ENCODE measurements at places on chromosomes 3 and 15.

DNA sequence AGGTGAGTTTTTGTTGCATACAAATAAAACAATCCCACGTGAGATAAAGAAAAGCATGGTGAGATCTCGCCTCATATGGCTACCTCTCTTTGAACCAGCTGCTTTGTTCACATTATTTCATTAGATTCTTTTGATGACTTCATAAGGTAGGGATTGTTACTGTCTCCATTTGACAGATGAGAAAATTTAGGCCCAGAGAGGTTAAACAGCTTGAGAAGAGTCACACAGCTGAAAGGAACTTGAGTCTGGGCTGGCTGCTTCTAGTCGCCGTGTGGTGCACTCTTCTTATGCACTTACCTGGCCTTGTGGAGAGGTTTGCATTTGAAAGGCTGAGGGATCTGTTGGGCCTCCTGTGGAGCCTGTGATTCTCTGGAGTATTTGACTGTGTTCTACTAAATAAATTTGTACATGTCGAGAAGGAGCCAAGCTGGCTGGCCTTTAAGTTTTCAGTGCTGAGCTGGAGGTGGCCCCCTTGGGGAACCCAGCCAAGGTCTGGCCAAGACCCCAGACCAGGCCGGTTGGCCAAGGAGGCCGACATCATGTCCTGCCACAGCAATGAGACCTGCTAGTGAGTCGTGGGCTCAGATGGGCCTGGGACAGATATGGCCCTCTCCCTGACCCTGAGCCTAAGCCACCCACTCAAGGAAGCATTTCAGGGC lies 125.1 kb downstream of the SMAD6 start:
- DNase-seq: no peak

DNA sequence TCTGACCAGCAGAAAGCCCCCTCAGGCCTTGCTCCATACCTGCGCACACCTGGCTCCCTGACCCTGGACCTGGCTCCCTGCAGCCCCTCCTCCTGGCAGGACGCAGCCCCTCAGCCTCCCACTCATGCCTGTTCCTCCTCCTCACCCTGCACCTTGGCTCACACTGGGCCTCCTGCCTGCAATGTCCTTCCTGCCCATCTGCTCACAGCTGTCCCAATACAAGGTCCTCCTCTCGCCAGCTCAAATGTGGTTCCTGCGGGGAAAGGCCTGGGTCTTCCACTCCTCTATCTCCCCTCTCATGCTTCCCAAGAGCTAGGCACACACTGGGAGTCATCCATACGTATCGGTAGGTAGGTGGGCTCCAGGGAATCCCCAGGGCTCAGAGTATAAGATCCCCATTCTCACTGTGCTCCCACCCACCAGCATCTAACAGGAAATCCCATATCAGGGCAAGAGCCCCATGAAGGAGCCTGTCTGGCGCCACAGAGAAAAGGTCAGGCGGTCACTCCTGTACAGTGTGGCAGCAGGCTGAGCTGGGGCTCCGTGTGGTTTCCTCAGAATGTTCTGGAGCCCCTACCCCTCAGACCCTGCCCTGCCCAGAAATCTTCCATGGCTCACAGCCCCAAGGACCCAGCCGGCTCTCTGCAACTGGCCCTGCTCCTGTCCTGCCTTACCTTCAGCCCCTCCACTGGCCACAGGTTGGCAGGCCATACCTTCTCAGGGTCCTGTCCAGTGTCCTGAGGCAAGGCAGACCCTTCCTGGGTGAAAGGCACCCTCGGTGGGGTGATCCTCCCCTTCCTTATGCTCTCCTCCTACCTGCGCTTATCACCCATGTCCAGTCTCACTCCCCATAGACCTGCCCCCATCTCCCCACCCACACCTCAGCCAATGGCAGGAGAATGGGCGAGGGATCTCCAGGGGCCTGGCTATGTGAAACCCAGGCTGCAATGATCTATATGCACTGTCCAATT lies 10.9 kb downstream of the PLCD1 start:
- no peak for DNase-seq

GRCh38 chr3:149245738-149246451 lies 24.3 kb upstream of the CP start:
- DNase-seq: peak; percentile 48

- DNase-seq: no peak
These were observed 30.8 kb upstream of the GMPPB start for GRCh38 chr3:49754536-49754935.

GRCh38 chr3:108127301-108127988 lies 36.6 kb upstream of the CD47 start:
- peak; percentile 86 for DNase-seq

- no peak for DNase-seq
These were observed 241.8 kb upstream of the SLCO3A1 start for GRCh38 chr15:91611561-91612323.

DNA sequence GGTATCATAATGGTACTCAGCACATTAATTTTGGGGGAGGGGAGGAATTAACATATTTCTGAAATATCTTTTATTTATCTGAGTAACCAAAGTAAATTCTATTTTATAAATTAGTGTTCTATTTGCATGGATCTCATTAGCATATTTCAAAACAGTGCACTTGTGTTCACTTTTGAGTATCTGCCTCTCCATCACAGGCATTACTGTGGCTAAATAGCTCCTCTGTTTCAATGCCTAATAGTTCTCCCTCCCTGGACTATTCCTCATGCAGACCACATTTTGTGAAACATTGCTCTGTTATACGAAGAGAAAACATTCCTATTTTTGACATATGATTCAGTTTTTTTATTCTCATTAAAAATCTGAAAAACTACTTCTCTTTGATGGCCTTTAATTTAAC lies 1127.8 kb downstream of the TUSC7 start:
- DNase-seq: no peak

- no peak for DNase-seq
These were observed 36.0 kb downstream of the RFTN1 start for GRCh38 chr3:16477521-16477920.

DNA sequence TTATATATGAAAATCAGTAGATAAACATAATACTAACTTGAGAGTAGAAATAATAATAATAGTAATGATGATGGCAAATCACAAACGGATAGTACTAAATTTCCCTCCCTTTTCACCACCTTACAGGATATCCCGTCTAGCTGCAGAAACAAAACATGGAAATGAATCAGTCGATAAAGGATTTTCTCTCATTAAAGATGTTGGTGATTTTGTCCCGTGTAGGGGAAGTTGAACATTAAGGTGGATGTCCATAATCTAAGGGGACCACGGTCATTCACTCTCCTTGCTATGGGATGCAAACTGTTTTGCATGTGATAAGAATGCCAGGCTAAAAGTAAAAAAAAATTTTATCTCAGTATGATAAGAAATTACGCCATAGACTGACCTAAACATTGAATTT lies 1027.7 kb upstream of the NR2F2 start:
- DNase-seq: no peak

DNA sequence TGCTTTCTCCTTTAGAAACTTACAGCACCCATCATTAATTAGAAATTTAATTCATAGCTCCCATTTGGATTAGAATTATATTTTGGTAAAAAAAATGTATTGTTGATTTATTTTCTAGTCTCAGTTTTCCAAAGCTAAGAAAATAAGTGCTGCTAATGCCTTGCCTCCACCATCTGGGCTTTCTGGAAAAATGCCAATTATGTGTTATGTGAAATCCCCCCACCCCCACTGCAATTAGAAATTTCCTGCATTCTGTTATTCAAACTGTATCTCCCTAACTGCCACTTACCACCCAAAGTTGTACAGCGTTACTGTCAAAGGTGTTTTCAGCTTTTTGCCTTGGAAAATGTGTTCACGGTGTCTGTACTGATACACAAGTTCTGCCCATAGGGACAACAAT lies 617.2 kb upstream of the UBE2E2 start:
- no peak for DNase-seq

GRCh38 chr3:62722344-62722743 lies 152.9 kb downstream of the CADPS start:
- no peak for DNase-seq

DNA sequence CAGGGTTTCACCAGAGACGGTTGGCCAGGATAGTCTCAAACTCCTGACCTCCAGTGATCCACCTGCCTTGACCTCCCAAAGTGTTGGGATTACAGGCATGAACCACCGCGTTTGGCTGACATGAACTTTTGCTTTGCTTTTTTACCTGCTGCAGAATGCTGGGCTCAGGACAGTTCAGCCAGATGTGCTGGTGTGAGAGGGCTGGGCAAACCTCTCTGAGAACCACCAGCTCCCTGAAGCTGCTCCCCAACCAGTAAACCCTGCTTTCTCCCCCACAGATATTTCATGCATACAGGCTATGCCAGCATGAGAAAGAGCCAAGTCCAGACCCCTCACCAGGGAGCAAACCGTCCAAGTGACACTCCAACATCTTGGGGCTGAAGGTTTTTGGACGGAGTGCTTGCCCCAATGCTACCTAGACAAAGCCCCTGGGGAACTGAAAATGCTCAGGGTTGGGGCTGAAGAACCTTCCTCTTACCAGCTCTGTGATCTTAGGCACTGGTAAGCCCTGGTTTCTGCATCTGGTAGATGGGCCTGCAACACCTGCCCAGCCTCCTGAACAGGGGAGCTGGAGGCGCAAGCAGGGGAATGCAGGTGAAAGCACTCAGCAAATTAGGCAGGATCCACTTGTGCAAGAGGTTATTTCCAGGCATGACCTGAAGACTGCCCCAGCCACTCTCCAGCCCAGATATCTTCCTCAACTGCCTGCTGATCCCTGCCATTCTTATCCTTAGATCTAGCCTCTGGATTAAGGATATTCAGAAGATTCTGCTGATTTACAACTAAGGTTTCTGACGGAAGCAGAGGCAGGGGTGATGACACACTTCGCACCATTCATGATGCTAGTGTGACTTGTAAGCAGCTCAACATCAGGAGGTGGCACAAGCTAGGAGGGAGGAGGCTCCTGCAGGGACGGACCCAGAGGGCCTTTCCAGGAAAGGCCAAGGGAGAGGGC lies 78.8 kb downstream of the TLE3 start:
- no peak for DNase-seq

DNA sequence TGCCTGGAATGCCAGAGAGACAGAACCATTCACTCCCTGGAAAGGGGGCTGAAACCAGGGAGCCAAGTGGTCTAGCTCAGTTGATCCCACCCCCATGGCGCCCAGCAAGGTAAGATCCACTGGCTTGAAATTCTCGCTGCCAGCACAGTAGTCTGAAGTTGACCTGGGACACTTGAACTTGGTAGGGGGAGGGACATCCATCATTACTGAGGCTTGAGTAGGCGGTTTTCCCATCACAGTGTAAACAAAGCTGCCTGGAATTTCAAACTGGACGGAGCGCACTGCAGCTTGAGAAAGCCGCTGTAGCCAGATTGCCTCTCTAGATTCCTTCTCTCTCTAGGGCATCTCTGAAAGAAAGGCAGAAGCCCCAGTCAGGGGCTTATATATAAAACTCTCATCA lies 310.7 kb upstream of the DPPA4 start:
- DNase-seq: no peak

- DNase-seq: no peak
These were observed 8.6 kb upstream of the ITGB5 start for GRCh38 chr3:124895756-124896155.

DNA sequence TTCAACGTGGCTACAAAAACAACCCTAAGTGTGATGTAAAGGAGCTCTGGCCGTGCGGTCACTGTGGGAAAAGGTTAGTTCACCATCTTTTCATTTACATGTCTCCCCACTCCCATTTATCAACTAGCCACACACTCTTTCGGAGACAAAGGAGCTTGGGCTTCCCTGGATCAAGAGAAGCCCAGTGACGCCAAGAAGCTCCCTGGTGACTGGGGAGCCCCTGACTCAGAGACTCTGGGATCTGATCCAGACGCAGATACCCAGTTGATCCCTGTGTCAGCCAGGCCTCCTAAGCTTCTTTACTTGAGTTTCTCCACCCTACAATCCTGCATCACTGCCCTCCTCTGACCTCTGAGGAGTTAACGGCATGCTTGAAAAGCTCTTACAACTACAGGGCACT lies 43.9 kb downstream of the HEG1 start:
- no peak for DNase-seq

DNA sequence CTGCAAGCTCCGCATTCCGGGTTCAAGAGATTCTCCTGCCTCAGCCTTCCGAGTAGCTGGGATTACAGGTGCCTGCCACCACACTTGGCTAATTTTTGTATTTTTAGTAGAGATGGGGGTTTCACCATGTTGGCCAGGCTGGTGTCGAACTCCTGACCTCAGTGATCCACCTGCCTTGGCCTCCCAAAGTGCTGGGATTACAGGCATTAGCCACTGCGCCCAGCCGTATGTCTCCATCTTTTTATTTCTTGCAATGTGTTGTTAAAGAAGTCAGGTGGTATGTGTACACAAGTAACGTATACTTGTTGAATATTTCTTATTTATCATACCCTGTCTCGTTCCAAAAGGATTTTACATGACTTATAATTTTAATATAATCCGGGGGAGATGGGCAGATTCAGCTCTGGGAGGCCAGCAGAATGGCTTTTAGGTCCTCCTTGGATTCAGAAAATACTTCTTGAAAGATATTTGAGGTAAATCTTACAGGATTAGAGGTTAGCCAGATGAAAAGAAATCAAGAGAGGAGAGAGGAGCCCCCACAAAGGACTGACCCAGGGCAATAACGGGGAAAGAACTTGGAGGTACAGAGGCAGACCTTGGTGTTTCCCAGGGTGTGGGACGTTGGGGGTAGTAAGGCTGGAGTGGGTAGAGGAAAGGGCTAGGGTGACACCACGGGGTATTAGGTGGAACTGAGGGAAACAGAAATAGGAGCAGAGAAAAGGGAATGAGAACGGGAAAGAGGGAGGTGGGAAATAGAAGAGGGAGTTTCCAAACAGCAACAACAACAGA lies 27.2 kb upstream of the MUC20 start:
- no peak for DNase-seq

DNA sequence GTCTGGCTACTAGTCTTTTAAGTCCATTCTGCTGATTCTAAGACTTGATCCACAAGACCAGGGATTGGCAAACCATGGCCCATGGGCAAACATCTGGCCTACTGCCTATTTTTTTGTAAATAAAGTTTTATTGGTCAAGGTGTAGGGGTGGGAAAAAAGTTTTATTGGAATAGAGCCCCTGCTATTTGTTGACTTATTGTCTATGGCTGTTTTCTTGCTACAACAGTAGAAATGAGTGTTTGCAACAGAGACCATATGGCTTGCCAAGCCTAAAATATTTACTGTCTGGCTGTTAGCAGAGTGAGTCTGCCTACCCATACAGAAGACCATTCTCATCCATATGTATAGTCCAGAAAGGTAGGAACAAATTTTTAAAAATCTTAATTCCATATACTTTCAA lies 106.4 kb downstream of the PTPRG start:
- no peak for DNase-seq

- DNase-seq: no peak
These were observed 6.6 kb downstream of the MFGE8 start for GRCh38 chr15:88906551-88906950.

GRCh38 chr15:69661446-69661845 lies 208.8 kb downstream of the RPLP1 start:
- no peak for DNase-seq

DNA sequence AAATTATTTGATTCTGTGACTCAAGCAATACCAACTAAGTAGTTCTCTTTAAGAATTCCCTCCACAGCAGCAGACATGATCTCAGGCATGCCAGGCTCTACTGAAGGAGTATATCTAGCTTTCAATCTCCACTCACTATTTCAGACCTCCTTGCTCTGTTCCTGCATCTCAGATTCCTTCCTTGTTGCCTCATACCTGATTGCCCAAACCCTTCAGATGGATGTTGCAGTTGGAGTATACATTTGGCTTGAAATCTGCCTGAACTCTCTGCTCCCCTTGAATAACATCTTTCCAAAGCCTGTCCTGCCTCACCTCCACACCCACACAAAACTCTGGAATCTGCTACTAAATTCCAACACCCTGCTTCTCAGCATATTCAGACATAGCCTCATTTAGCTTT lies 19.8 kb upstream of the TM4SF4 start:
- no peak for DNase-seq
